ENCODE measurements at places on chromosomes 13 and 19. TPM values are rescaled to one million over a fixed set of nuclear protein-coding genes. Genes with fewer than 3 reads are reported as not detected.

Gene NLRP7
- total RNA-seq: not detected

Gene ZNF71
- total RNA-seq: 11.2 TPM

DNA sequence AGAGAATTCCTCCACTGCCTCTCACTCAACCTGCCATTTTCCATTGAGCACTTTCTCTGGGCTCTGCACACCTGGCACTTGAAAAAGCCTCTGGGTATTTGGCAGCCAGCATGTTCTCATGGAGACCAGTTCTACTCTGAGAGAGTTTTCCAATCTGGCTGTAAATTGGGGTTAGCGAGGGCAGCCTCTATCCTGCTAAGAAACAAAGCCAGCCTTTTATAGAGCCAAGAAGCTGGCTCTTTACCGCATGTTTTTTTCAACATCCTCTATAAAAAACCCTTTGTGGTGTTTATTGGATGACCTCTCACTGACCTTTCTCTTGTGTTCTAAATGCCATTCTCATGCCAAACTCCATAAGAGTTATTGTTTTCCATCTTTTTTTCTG lies 52.6 kb upstream of the RCBTB2 start:
- H3K27me3 ChIP-seq: peaks cover 17% of the 10 kb centered on the region
- H3K4me3 ChIP-seq: no peak overlapping the region
- H3K36me3 ChIP-seq: no peaks in the 10 kb centered on the region
- no peak for DNase-seq
- H3K27ac ChIP-seq: no peak overlapping the region
- H3K4me1 ChIP-seq: peaks cover 5% of the 10 kb centered on the region

DNA sequence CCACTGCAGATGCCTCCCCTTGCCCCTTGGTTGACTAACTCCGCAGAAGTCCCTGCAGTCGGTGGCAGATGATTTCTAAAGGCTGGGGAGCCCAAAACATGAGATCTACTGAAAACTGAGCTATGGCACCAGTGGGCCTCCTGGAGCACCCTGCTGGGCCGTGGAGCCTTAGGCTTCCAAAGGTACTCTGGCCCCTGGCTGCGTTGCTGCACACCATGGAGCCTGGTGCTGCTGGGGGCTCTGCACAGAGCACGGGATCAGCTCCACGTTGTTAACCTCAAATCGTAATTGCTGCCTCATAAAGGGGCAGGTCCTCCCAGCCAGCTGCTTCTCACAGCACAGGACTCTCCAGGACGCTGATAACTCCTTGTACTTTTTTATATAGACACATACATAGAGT lies 357.5 kb downstream of the NALCN start:
- no peak overlapping the region for H3K27ac ChIP-seq
- H3K4me1 ChIP-seq: no peaks in the 10 kb centered on the region
- H3K36me3 ChIP-seq: peaks cover 51% of the 10 kb centered on the region
- DNase-seq: no peak
- no peaks in the 10 kb centered on the region for H3K27me3 ChIP-seq
- H3K4me3 ChIP-seq: no peak overlapping the region

GRCh38 chr13:76851961-76852360 lies 34.2 kb downstream of the KCTD12 start:
- H3K36me3 ChIP-seq: no peaks in the 10 kb centered on the region
- H3K4me1 ChIP-seq: peaks cover 26% of the 10 kb centered on the region

DNA sequence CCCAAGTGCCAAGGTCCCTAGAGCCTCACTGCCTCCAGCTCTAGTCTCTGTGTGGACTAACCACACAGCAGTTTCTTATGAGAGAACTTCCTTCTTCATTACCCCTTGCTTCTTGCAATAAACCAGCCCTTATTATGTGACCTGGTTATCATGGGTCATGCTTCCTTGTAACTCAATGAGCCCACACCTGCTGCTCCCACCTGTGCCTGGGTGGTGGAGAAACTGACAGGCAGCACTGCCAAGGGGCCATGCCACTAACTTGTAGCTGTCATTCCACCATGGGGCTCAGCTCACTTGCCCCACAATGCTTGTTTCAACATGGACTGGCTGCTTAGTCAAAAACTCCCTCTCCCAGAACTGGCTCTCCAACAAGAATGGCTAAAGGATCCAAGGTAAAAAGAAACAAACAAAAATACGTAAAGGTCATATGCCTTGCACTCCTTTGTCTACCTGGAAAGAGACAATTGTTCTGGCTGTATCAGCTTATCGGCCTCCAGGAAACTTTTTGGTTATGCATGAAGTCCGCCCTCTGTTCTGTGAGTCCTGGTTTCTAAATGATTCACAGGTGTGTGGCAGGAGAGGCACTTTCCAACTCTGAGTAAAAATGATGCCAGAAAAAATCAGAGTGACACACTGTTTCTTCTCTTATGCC lies 446.4 kb downstream of the COG6 start:
- no peak for DNase-seq
- peaks cover 2% of the 10 kb centered on the region for H3K27me3 ChIP-seq
- no peak overlapping the region for H3K27ac ChIP-seq
- no peak overlapping the region for H3K4me3 ChIP-seq
- peaks cover 2% of the 10 kb centered on the region for H3K4me1 ChIP-seq
